Activated CD4-positive, alpha-beta T cell treated with anti-CD3 and anti-CD28 coated beads, Interleukin-2, amount 10 ng/mL, durations not matched to agents 24 days and 14 days (primary cell): ENCODE measurements at places on chromosomes 12 and 14. TPM values are rescaled to one million over a fixed set of nuclear protein-coding genes. Genes with fewer than 3 reads are reported as not detected.

DNA sequence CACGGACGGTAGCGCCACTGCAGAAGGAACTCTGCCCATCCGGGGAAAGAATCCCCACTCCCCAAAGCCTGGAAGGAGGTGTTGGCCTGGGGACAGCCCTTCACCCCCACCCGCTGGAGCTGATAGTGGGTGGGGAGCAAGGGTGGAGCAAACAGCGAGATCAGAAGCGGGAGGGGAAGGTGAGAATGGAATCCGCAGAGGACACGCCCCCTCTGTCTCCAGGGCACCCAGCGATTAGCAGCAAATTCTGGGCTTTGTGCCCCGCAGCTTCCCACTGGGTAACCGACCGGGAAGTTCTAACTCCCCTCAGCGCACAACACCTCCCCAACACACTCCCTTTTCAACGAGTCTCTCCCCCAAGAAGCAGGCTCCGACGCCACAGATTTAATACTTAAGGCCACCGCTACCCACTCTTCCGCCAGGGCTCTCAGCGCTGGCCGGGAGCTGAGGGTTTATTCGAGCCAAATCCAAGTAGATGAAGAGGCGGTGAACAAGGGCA lies 1.4 kb downstream of the SLC25A29 start:
- H3K4me1 ChIP-seq = peaks cover 13% of the 10 kb centered on the region
- peak overlapping the region; percentile 51 for H3K27ac ChIP-seq
- no peaks in the 10 kb centered on the region for H3K36me3 ChIP-seq
- H3K27me3 ChIP-seq = peaks cover 22% of the 10 kb centered on the region
- H3K4me3 ChIP-seq = peak overlapping the region; percentile 83

Gene NGB
- not detected in 2 replicates for total RNA-seq

DNA sequence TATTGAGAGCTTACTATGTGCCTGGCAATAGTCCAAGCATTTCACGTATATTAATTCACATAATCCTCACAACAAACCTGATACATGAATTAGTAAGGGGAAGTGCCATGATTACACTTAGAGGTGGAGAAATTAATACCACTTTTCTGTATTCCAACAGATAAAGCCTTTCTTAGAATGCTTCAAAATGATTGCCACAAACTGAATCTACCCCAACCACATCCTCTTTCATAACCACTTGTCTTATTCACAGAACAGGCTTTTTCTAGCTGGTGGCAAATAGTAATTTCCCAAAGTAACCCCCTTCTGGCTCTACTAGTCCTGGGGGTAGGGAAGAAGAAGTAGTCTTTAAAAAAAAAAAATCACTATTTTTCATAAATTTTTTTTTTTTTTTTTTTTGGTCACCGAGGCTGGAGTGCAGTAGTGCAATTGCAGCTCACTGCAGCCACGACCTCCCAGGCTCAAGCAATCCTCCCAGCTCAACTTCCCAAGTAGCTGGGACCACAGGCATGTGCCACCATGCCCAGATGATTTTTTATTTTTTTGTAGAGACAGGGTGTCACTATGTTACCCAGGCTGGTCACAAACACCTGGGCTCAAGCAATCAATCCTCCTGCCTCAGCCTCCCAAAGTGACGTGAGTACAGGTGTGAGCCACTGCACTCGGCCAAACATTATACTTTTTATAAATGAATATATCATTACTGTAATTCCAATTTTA lies 59.0 kb upstream of the ARID2 start:
- peak; percentile 78 for DNase-seq
- H3K36me3 ChIP-seq = peaks cover 2% of the 10 kb centered on the region
- H3K4me1 ChIP-seq = peaks cover 26% of the 10 kb centered on the region
- no peak overlapping the region for H3K27ac ChIP-seq
- peak overlapping the region; percentile 10 for H3K4me3 ChIP-seq

Gene BCDIN3D
- total RNA-seq = 2.9 and 3.5 TPM in 2 replicates

DNA sequence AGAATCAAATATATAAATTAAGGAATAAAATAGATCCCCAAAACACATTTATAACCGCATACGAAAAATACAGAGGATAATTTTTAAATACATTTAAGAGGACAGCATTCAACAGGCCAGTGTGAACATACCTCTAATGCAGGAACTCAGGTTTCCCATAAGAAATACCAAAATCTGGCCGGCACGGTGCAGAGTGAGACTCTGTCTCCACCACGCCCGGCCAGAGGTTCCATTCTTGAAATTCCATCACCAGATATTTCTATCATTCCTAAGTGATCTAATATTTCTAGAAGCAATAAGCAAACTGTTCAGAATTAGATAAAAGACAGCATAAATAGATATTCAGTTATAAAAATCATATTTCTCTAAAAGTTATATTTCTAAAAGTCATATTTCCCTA lies 30.2 kb upstream of the OASL start:
- no peaks in the 10 kb centered on the region for H3K36me3 ChIP-seq
- H3K4me1 ChIP-seq = peaks cover 8% of the 10 kb centered on the region
- DNase-seq = peak; percentile 22
- H3K27ac ChIP-seq = no peak overlapping the region
- H3K4me3 ChIP-seq = no peak overlapping the region

Gene AKAP5
- 0.90 and 0.98 TPM in 2 replicates for total RNA-seq

- no peak for DNase-seq
- H3K27ac ChIP-seq = no peak overlapping the region
- H3K27me3 ChIP-seq = no peaks in the 10 kb centered on the region
- H3K4me1 ChIP-seq = no peaks in the 10 kb centered on the region
- H3K36me3 ChIP-seq = no peaks in the 10 kb centered on the region
Measured at GRCh38 chr14:48325486-48325885, 650.1 kb upstream of the MDGA2 start.

DNA sequence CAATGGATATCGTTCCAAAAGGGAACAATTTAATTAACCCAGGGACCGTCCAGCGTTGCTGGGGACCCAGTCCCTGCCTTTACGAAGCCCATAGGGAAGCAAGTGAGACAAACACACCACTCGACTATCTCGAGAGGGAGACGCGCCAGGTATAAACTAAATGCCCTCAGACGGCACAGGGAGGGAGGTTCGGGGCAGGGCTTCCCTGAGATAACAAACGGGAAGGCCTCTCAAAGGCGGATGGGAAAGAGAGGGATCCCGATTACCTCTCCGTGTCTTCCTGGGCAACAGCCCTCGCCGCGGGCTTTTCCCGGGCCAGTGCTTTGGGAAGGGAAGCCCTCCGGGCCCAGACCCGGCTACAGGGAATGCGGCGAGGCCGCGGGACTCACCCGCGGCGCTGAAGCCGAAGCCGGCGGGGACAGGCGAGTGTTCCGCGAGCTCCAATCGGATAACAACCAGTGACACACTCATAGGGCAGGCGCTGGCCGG lies 390 bp downstream of the BRAP start:
- H3K36me3 ChIP-seq = peaks cover 32% of the 10 kb centered on the region
- peak overlapping the region; percentile 99 for H3K4me3 ChIP-seq
- no peaks in the 10 kb centered on the region for H3K27me3 ChIP-seq
- peak overlapping the region; percentile 96 for H3K27ac ChIP-seq

DNA sequence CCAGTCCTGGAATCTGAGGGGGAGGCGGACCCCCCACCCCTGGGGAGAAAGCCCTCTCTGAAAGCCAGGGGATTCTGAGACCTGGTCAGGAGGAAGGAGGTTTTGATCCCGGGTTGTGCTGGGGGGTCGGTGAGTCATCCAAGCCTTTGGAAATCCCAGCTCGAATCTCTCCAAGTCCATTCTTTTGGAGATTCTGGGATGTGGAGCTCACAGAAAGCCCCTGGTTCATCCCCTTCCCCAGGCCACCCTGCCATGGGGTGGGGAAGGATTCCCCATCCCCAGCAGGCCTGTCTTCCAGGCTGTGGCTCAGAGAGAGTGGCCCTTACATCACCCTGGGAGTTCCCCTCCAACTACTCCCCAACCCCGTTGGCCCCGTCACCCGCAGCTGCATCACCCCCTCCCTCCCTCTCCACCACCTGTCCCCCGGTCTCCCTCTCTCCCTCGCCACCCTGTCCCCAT lies 14.3 kb downstream of the EXOC3L4 start:
- peaks cover 9% of the 10 kb centered on the region for H3K27me3 ChIP-seq
- no peak overlapping the region for H3K27ac ChIP-seq
- H3K36me3 ChIP-seq = no peaks in the 10 kb centered on the region
- H3K4me3 ChIP-seq = no peak overlapping the region
- peak; percentile 65 for DNase-seq
- peaks cover 4% of the 10 kb centered on the region for H3K4me1 ChIP-seq

Gene SPTB
- total RNA-seq = not detected in 2 replicates

Gene OAS2
- total RNA-seq = 111 and 118 TPM in 2 replicates

DNA sequence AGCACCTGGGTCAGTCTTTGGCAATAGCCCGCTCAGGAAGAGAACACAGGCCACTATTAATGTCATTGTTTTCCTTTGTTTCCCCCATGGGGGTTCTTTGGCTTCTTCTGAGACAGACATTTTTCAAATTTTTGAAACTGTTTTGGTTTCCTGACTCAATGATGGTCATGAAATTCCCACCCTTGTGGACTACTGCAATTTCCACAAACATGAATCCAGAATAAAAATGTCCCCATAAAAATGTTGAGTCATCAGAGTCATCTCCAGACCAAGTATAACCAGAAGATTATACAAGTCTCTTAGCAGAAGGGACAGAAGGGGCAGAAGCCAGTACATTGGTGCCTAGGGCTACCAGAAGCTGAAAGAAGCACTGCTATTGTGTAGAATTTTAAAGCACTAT lies 29.1 kb downstream of the SLCO1A2 start:
- H3K4me1 ChIP-seq = no peaks in the 10 kb centered on the region
- H3K4me3 ChIP-seq = no peak overlapping the region
- no peak overlapping the region for H3K27ac ChIP-seq
- no peak for DNase-seq

DNA sequence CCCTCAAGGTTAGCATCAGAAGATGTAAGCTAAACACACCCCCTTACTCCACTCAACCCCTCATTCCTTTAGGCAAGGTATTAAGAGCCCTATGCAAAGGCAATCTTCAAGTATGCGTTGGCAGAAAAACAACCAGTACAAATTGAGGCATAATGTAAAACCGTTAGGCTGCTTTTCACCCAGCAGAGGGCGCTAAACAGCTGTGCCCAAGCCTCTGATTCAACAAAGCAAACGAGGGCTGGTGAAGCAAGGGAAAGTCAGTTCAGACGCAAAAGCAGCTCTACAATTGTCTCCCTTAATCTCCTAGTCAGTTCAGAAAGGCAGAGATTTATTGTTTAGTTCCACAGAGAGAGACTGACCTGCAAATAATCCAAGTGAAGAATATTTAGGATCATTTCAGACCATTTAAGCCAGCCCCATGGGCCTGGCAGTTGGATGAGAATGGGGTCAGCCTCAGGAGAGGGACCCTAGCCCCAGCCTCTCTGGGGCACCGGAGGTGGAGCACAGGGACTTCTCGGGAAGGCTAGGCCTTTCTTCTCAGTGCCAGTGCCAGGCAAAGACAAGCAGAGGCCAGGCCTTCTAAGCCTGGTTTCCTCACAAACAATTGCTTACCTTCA lies 23.5 kb downstream of the DCAF5 start:
- H3K27me3 ChIP-seq = no peaks in the 10 kb centered on the region
- no peak overlapping the region for H3K27ac ChIP-seq

DNA sequence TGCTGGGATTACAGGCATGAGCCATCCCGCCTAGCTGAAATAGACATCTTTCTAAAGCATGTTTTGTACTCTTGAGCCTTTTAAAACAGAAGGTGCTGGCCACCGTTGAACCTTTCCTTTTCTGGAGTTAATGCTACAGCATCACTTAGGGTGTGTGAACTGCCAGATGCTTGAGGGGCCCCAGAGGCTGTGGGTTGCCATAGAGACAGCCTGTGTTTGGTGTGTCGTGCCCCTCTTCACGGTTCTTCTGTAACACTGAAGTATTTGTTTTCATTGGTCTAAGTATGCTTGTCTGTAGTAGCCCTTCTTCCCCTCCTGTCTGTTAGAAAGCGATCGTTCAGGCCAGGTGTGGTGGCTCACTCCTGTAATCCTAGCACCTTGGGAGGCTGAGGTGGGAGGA lies 30.8 kb downstream of the PLEKHG3 start:
- no peaks in the 10 kb centered on the region for H3K27me3 ChIP-seq
- H3K4me3 ChIP-seq = peak overlapping the region; percentile 6
- no peak for DNase-seq
- no peak overlapping the region for H3K27ac ChIP-seq

DNA sequence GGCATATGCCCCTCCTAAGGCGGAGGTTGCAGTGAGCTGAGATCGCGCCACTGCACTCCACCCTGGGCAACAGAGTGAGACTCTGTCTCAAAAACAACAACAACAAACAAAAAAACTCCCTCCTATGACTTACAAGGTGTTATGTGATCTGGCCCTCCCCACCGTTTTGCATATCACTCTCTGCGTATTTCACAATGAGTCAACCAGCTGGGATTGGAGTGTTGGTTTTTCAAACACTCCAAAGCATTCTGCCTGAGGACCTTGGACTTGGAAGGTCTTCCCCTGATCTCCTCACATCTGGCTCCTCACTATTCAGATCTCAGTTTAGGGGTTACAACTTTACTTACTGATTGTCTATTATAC lies 14.0 kb downstream of the MANSC1 start:
- H3K27ac ChIP-seq = no peak overlapping the region
- H3K4me1 ChIP-seq = peaks cover 30% of the 10 kb centered on the region
- H3K4me3 ChIP-seq = no peak overlapping the region
- peaks cover 4% of the 10 kb centered on the region for H3K27me3 ChIP-seq
- DNase-seq = no peak

Gene ZFYVE26
- 13.5 and 15.8 TPM in 2 replicates for total RNA-seq

DNA sequence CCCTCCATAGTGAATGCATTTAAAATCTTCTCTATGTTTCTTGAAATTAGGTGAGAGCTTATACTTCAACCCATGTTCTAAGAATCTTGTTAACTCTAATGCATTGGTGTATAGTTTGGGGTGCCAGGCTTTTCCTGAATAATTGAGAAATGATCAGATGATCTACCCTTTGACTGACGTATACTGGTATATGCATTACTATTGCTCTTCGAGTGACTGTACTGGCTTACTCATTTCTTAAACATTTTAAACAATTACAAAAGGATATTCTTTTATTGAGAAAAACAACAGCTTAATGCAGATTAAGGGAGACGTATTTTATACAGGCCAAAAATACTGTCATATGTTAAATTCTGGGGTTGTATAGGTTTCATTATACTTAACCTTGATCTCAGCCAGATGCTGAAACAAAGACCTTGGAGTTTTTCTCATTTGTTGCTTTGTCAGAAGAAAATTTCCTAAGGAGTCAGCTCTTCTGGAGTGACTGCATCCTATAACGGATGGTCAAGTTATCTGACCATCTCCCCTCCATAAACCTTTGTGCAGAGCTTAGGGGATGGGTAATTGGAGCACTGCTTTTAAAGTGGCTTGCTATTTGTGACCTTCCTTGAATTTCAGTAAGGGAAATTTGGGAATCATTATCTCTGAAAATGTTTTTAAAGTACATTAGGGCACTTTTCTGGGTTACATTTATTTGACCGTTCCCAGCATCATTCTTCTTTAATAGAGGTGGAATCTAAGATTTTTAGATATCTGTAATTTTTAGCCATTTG lies 507.6 kb downstream of the PCNX1 start:
- no peaks in the 10 kb centered on the region for H3K27me3 ChIP-seq
- DNase-seq = no peak
- H3K27ac ChIP-seq = no peak overlapping the region
- no peak overlapping the region for H3K4me3 ChIP-seq
- H3K36me3 ChIP-seq = peaks cover 41% of the 10 kb centered on the region
- peaks cover 30% of the 10 kb centered on the region for H3K4me1 ChIP-seq

- H3K4me3 ChIP-seq = no peak overlapping the region
- peaks cover 6% of the 10 kb centered on the region for H3K27me3 ChIP-seq
- H3K36me3 ChIP-seq = no peaks in the 10 kb centered on the region
- no peaks in the 10 kb centered on the region for H3K4me1 ChIP-seq
Measured at GRCh38 chr12:120332523-120332922, 4.9 kb upstream of the PLA2G1B start.

Gene SPIC
- total RNA-seq = not detected in 2 replicates
